ENCODE measurements at places on chromosomes 2 and 18.

DNA sequence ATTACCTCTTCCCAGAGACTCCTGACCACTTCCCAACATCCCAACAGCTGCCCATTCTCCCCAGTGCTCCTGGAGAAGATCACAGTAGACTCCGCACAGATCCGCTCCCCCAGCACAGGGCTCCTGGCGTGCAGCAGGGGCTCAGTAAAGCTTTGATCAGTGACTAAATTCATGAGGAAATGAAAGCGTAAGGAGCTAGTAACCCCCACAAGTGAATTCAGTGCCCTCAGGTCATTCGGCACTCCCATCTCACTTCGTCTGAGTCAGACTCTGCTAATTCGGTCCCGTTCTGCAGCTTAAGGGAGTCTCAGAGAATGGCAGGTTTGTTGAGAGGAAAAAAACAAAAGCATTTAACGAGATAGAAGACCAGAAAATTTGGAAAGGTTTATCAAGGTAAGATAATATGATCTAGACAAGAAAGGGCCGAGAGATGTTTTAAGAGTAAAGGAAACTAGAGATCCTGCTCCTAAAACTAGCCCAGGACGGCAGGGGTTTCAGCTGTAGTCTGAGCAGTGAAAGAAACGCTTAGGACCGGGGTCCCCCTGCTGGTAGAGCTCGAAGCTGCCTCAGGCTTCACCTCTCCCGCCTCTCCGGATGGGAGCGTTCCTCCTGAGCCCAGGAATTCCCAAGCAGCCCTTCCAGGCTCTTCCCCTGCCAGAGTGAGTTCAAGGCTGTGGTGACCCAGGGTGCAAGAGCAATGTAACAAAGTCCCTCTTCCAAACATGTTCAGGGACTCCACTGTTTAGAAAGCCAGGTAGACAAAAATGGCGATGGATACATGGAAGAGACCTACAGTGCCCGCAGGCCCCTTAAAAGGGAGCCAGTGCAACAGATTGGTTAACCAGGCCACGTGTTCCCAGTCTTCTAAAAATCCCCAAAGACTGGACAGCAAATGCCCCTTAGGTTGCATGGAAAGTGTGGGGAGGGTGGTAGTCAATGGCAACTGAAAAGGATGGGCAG lies 127.3 kb downstream of the DNER start:
- no peak for DNase-seq

DNA sequence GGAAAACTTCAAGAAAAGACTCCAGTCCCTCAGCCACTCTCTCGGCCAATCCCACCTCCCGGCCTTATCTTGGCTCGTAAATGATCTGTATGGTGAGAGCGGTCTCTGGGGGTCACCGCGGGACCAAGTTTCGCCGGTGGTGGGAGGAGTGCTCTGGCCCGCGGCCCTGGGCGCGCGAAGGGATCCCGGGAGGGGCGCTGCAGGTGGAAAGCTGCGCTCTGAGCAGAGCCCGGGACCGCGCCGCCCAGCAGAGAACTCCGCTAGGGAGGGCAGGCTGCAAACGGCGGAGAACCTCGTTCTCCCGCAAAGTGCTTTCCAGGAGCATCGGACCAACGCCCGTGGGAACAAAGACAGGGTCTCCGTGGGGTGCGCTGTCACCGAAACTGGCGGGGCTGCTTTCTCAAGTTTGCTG lies 622 bp downstream of the LRP2 start:
- no peak for DNase-seq

GRCh38 chr2:104408266-104408665 lies 445.6 kb upstream of the POU3F3 start:
- no peak for DNase-seq

DNA sequence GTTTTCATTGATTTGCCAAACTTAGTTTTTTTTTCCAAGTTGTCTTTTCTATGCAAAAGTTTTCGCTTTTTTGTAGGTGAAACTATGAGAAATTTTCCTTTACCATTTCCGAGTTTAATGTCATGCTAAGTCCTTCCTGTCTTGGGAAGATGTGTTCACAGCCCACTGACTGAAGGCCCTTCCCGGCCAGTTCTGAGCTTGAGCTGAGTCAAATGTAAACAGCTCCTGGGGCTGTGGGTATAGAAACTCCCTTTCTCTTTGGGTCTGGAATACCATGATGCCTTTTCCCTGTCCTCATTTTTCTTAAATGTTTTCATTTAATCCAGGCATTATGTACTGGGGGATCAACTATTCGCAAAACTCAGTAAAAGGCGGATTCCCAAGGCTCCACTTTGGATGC lies 69.8 kb upstream of the IL1R1 start:
- DNase-seq, result no peak

DNA sequence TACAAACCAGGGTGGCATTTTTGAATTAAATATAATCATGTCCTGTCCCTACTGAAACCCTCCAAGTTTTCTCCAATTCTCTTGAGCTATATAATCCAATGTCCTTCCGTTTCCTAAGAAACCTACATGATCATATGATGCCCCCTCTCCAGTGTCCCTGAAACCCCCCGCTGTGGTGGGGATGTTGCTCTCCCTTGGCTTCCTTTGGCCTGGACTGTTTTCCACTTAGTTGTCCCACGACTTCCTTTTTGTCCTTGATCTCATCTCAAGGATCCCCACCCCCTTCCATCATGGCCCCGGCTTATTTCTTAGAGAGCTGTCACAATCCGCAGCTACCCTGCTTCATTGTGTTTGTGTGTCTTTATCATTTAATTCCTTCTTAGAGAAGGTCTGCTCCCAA lies 43.8 kb downstream of the TMEM18 start:
- DNase-seq, result no peak

DNA sequence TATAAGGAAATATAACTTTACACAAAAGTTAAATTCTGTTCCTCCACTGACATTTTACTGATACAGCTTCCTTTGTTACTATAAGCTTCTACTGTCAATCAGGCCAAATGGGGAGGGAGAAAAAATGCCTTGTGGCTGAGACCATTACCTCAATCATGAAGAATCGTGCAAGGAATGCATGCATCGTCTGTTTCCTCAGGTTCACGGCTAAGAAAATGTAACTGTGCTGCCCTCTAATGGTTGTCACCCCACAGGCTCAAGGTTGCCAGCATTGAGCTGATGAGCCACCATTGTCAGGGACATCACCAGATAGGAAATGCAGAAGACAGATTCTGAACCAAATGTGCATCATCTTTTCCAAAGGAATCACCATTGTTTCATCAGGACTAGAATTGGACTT lies 426.9 kb downstream of the CDH2 start:
- no peak for DNase-seq

GRCh38 chr18:2204736-2205135 lies 366.6 kb downstream of the METTL4 start:
- DNase-seq, result no peak

DNA sequence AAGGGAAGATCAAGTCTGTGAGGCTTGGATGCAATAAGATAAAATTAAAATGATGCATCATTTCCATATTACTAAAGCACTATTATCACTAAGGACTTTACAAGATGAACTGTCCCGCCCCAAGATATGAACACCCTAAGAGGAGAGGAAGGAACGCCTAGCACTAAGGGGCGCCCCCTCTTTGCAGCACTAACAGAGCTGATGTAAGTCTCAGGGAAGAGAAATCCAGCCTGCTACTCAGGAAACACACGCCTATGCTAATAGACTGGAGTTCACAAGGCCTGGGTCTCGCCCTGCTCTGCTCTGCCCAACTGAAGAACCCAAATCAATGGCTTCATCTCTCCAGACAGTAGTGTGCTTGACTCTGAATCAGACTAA lies 6.1 kb downstream of the INO80C start:
- DNase-seq, result no peak

DNA sequence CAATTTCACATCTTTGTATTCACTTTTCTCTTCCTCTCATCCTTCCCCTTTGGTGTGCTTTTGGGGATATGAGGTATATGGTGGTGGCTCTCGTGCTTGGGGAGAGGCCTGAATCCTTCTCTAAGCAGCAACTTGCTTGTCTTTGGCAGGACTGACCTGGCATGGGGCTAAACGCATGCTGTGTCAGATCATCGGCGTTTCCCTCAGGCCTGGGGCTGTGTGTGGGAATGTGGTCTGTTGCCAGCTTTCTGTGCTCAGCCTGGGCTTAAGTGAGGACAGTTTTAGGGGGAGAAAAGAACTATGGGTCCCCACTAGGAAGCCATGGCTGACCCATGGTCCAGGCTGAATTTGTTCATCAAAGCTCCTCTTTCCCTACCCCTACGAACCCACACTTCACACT lies 60.7 kb downstream of the TET3 start:
- no peak for DNase-seq

GRCh38 chr2:23513872-23514793 lies 129.2 kb downstream of the KLHL29 start:
- DNase-seq, result no peak

DNA sequence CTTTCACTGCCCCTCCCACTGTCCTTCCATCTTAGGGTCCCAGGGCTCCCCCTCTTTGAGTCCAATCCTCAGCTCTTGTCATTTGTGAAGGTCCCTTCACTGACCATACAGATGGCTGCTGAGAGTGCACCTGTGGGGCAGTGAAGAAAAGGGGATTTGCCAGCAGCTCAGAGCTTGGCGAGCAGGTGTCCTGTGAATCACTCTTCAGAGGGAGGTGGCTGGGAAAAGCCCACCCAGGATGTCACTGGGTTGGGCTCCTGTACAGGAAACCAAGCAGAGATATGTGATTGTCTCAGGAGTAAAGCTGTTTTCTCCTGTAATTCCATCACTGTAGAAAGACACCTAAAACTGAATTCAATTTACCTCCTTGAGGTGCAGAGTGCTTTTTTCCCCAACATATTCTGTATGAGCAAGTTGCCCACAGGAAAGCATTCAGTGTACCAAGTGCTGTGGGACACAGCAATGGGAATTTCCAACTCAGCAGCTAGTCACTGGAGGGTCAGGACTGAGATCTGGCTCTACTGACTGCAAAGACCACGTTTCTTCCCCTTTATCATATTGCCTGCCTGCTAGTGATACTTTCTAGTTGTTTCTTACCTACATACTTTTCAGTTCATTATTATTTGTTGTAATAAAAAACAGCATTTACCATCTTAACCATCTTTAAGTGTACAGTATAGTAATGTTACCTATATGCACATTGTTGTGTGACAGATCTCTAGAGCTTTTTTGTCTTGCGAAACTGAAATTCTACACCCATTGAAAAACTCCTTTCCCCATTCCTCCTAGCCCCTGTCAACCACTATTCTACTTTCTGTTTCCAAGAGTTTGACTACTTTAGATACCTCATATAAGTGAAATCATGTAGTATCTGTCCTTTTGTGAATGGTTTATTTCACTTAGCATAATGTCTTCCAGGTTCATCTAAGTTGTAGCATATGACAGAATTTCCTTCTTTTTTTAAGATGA lies 239.1 kb downstream of the TSN start:
- no peak for DNase-seq

GRCh38 chr2:221025398-221025797 lies 546.7 kb downstream of the EPHA4 start:
- no peak for DNase-seq

DNA sequence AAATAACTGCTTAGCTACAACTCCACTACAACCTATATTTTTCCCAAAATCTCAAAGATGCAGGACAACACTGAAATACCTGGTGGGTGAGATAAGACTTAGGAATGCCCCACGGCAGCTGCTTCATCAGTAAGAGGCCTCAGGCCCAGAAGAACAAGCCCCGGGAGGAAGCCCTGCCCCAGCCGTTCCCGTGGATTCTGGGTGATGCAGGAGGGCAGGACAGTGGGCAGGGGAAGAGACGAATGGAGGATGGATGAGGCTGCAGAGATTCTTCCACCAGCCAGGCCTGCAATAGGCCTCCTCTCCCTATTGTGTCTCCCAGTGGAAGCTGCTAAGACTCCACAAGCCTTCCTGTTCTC lies 197.9 kb upstream of the HDAC4 start:
- DNase-seq, result no peak
